ENCODE measurements at places on chromosomes 6 and 20. TPM values are rescaled to one million over a fixed set of nuclear protein-coding genes. Genes with fewer than 3 reads are reported as not detected.

The HRH3 gene
- not detected for total RNA-seq

The CST4 gene
- not detected for total RNA-seq

The NHLRC1 gene
- 0.19 TPM for total RNA-seq

The TMEM242 gene
- 10.5 TPM for total RNA-seq

The PRKN gene
- total RNA-seq = 0.26 TPM

The BMP7 gene
- not detected for total RNA-seq

The VSX1 gene
- total RNA-seq = not detected

The RBL1 gene
- 38.3 TPM for total RNA-seq

The NKX2-2 gene
- not detected for total RNA-seq

The CD83 gene
- 46.9 TPM for total RNA-seq

The BEND3 gene
- total RNA-seq = 8.6 TPM
